ENCODE measurements at places on chromosomes 2 and 18.

DNA sequence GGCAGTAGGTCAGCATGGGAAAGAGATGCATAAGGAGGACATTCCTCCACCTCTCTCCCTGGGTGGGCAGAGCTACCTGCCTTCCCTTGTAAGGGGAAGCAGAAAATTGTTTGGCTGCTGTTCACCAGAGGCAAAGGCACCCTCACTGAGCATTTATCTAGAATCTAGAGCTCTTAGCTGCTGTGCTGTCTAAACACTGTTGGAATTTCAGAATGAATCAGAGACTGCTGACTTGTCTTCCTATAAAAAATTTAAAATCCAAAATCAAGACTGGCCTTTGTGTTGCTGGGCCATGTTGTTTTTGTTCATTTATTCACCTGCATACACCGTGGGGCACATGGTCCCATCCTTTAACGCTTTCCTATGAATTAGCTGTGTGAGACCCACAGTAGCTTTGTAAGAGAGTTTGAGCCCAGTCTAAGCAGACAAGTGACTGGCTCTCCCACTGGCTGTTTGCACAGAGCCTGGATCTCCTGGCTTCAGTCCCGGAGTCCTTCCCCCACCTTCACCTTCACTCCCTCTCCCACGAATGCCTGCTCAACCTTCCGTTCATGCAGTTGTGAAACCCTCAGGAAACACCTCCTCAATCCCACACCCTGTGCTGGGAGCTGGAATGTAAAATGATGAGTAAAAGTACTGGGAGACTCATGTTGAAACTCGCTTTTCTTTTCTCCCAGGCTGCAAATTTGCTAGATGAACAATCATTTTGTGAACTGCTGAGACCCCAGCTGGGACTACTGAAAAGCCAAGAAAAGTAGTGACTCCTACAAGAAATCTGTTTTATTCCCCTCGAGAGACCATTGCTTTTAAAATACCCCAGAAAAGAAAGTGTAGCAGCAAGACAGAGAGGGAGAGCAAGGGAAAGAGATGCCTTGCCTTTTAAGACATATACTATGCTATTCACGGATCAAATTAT is 76.2 kb downstream of the FAM168B start:
- DNase-seq: no peak
- no peak overlapping the region for H3K4me3 ChIP-seq
- H3K27me3 ChIP-seq: no peaks in the 10 kb centered on the region
- H3K27ac ChIP-seq: no peak overlapping the region
- no peaks in the 10 kb centered on the region for H3K4me1 ChIP-seq

DNA sequence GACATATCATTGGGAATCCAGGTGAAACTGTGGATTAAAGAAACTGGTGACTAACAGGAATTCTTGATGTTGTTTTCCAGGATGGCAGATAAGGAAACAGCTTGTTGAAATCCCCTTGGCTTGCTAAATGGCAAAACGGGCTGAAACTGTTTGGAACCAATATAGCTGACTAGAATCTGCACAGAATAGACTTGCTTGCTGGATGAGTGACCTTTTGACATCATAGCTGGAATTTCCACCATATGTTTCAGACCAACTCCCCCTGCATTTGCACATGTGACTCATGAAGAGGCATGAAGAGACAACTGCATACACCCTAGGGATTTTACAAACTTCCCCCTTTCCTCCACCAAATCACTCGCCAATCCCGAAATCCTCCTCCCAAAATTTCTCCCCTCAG is 87.7 kb upstream of the LYPD1 start:
- no peak for DNase-seq
- H3K27me3 ChIP-seq: 0 out of 2 replicates have a peak, but pooled peaks cover 5% of the 10 kb centered on the region
- H3K36me3 ChIP-seq: no peaks in the 10 kb centered on the region
- no peak overlapping the region for H3K27ac ChIP-seq
- no peak overlapping the region for H3K4me3 ChIP-seq
- no peaks in the 10 kb centered on the region for H3K4me1 ChIP-seq

GRCh38 chr2:78201064-78201575 is 678.9 kb upstream of the LRRTM4 start:
- H3K4me3 ChIP-seq: no peak overlapping the region
- H3K4me1 ChIP-seq: no peaks in the 10 kb centered on the region
- H3K27ac ChIP-seq: no peak overlapping the region
- H3K27me3 ChIP-seq: no peaks in the 10 kb centered on the region

- no peaks in the 10 kb centered on the region for H3K4me1 ChIP-seq
- H3K27ac ChIP-seq: no peak overlapping the region
- no peaks in the 10 kb centered on the region for H3K36me3 ChIP-seq
- H3K4me3 ChIP-seq: no peak overlapping the region
- DNase-seq: no peak
Observed at GRCh38 chr2:210536973-210537650, 19.3 kb upstream of the CPS1 start.

GRCh38 chr2:16060125-16060935 is 120.0 kb downstream of the MYCN start:
- no peak for DNase-seq
- H3K4me1 ChIP-seq: no peaks in the 10 kb centered on the region
- H3K27ac ChIP-seq: no peak overlapping the region
- no peak overlapping the region for H3K4me3 ChIP-seq

DNA sequence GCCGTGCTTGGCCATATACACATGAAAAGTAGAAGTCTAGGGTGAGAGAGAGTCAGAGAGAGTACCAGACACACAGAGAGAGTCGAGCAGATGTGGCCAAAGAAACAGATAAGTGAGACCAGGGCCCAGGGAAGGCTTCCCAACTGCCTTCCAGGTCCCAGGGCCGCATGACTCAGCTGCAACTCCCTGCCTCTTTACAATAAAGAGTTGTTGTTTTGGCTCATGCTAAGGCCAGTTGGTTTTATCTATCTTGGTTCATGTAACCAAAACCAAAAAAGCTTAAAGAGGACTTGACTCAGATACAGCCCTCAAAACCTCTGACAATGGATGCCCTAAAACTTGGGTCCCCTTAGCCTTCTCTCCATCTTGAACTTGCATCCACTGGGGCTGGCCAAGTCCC is 36.9 kb downstream of the REEP1 start:
- no peaks in the 10 kb centered on the region for H3K4me1 ChIP-seq
- no peaks in the 10 kb centered on the region for H3K27me3 ChIP-seq
- H3K27ac ChIP-seq: no peak overlapping the region
- no peak for DNase-seq
- no peak overlapping the region for H3K4me3 ChIP-seq

DNA sequence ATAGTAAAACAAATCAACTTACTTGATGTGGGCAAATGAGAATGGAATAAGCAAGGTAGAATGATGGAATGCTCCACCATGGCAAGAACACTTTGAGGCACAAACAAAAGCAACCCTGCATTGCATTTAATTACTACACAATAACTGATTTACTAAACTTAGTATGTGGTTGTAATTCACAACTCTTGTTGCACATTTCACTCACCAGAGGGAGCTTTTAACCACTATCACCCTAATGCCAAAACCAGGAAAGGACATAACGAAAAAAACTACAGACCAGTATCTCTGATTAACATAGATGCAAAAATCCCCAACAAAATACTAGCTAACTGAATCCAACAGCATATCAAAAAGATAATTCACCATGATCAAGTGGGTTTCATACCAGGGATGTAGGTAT is 659.8 kb downstream of the CPS1 start:
- H3K36me3 ChIP-seq: no peaks in the 10 kb centered on the region
- no peak for DNase-seq
- no peaks in the 10 kb centered on the region for H3K27me3 ChIP-seq

GRCh38 chr2:48397846-48398245 is 132.1 kb upstream of the STON1 start:
- H3K27ac ChIP-seq: no peak overlapping the region
- no peak for DNase-seq
- H3K36me3 ChIP-seq: no peaks in the 10 kb centered on the region
- H3K4me1 ChIP-seq: no peaks in the 10 kb centered on the region
- H3K4me3 ChIP-seq: no peak overlapping the region
- no peaks in the 10 kb centered on the region for H3K27me3 ChIP-seq

DNA sequence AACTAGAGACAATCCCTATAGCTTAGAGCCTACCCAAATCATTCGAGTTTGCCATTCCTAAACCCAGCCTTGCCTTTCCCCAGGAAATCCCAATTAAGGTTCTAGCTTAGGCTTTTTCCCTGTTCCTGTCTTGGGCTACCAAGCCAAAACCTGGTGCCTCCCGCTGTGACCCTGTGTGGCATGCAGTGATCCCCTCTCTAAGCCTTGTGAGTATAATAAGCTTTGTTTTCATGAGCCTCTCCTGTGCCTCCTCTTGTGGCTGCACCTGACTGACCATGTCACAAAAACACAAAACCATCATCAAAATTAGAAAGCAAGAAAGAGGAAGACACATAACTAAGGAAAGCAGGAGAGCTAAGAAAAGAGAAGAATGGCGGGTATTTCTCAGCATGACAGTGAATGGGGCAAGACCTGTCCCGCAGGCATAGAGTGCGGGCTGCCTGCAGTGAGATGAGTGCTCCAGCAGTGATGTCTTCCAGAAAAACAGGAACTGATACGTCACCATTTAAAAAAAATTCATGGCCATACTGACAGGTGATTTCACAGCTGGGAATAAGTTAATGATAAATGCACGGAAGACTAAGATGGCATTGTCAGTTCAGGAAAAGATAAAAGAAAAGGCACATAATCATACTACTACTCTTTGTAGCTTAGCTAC is 9.2 kb upstream of the PAIP2B start:
- no peak overlapping the region for H3K27ac ChIP-seq
- no peaks in the 10 kb centered on the region for H3K36me3 ChIP-seq
- H3K4me3 ChIP-seq: no peak overlapping the region

- H3K27ac ChIP-seq: no peak overlapping the region
- no peaks in the 10 kb centered on the region for H3K4me1 ChIP-seq
- no peaks in the 10 kb centered on the region for H3K27me3 ChIP-seq
- no peak overlapping the region for H3K4me3 ChIP-seq
Observed at GRCh38 chr18:13414521-13414920, 196.0 kb downstream of the LDLRAD4 start.

- H3K27me3 ChIP-seq: 0 out of 2 replicates have a peak, but pooled peaks cover 2% of the 10 kb centered on the region
- no peak overlapping the region for H3K27ac ChIP-seq
- no peaks in the 10 kb centered on the region for H3K36me3 ChIP-seq
Observed at GRCh38 chr18:36284671-36285295, 12.7 kb upstream of the FHOD3 start.

DNA sequence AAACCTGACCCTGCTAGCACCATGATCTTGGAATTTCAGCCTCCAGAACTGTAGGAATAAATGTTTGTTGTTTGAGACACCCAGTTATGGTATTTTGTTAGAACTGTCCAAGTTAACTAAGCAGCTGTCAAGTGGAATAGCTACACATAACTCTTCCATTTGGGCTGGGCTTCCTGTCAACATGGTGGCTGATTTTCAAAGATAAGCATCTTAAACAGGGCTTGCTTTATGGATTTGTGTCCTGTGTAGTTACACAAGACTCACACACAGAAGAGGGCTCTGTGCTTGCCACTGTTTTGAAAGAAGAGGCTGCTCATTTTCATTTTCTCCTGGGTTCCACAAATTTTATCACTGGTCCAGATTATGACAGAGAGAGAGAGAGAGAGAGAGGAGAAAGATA is 35.7 kb downstream of the GCG start:
- H3K36me3 ChIP-seq: no peaks in the 10 kb centered on the region
- peaks cover 15% of the 10 kb centered on the region for H3K4me1 ChIP-seq
- no peaks in the 10 kb centered on the region for H3K27me3 ChIP-seq
- H3K27ac ChIP-seq: no peak overlapping the region
- DNase-seq: no peak

All from HCT116 (cell line).